GM06990 (cell line): ENCODE measurements at places on chromosomes 4 and X.

- no peak for DNase-seq
Measured at GRCh38 chr4:116389139-116389538, 696.2 kb downstream of the TRAM1L1 start.

DNA sequence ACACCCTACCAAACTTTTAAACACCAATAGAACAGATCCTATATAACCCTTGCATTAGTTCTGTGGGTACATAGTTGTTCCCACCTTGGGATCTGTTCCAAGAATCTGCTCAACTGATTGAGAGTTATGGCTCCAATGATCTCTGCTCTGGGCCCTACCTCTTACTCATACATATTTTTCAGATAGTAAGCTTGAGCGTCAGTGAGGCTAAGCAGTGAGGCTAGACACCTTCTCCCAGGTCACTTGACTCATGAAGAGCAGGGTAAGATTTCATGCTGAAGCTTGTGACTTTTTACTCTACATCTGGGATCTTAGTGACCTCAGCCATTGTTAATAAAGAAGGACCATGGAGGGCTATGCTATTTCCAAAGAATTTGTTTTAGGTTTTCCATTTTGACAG, 23.1 kb upstream of the TNIP3 start:
- no peak for DNase-seq

DNA sequence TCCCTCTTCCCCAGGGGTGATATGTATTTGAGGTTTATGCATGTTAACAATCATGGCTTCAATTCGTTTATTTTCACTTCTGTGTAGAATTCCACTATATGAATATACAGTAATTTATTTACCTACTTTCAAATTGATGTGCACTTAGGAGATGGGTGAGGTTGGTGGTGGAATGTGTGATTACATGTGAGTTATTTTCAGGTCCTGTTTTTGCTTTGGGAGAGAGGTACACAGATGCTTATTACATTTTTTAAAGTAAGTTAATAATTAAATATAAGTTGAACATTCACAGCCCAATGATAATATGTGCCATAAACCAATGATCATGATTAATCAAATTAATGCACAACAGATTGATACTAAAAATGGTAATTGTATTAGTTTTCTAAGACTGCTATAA, 79.5 kb downstream of the SPRY1 start:
- DNase-seq, result no peak

- DNase-seq, result no peak
Measured at GRCh38 chr4:101818362-101818761, 27.8 kb downstream of the BANK1 start.

DNA sequence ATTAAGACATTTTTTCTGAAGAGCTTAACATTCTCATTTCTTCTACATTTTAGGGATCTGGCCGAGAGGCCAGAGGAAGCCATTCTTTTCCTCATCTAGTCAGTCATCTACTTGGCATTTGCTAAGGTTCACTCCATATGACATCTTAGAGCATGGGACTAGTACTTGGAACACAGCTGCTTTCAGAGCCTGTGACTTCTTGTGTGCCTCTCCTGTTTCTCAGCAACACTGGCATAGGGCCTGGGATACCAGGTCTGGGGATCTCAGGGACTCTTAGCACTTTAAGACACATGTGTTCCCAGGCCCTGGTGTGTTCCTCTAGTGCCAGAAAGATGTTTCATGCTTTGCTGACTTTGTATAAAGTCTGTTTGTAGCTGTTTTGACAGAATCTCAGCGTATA, 7.3 kb downstream of the PLP1 start:
- DNase-seq, result no peak

DNA sequence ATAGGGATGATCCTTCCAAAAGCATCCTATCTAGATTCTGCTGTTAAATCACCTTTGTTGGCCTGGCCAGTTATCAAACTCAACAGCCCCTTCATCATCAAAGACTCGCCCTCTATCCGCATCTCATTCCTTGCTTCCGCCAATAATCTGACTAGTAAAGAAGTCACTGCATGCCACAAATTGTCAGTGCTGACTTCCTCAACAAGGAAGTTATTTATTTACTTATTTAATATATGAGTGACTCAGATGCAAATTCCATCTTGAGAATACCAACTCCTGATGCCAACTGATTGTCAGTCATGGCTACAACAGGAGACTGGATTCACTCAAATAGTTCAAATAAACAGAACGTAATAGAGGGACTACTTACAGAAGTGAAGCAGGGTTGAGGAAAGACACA, 283.8 kb downstream of the TRIML1 start:
- no peak for DNase-seq

GRCh38 chr4:67451464-67451863, 93.8 kb downstream of the CENPC start:
- DNase-seq, result no peak

DNA sequence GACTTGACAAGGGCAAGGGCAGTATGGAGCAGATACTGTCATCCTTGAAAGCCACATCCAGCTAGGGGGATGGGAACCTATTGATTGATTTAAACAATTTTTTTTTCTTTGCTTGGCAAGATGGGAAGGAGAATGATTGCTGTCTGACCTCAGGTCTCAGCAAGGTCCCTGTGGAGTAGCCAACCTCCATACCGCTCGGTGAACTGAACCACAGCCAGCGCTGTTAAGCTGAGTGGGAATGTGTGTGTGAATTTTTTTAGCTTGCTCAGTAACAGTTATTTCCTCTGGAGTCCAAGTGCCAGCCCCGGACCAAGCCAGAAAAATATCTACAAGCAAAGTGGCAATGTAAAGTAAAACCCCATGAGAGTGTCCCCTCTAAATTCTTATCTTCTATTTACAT, 25.9 kb downstream of the DCX start:
- DNase-seq, result no peak

DNA sequence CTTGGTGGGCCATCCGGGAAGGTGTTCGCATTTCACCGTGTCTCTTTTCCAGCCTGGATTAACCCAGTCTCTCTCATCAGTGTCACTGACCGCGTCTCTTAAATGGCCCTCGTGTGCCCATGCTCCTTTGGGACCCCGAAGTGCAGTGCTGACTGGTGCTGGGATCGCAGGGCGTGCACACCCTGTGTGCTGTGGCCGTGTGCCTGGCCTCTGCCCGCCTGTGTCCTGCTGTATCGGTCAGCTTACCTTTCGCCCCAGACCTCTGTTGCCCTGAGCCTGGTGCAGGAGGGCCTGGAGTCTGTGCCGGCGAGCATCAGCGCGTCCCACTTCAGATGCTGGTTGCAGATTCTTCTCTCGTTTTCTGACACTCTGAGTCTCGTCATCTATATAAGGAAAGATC, 68.3 kb upstream of the HGFAC start:
- no peak for DNase-seq

- no peak for DNase-seq
Measured at GRCh38 chr4:148447681-148448080, 5.5 kb upstream of the NR3C2 start.

DNA sequence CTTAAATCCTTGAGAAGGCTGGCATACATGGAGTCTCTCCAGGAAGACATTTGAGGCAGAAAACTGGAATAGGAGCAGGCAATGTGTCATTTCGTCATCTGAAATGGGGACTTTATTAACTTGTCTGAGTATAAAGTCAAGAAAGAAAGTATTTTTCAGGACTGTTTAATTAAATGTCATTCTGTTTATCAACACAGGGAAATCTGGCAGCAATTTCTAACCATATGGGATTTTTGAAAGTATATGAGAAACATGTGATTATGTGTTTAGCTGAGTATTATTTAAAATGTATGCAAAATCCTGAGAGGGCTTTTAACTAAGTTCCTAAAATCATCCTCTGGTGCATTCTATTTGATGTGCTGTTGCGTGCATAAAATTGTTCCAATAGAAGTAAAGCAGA, 3.9 kb upstream of the FAM9A start:
- no peak for DNase-seq

- DNase-seq, result no peak
Measured at GRCh38 chrX:50108264-50108663, 92.5 kb downstream of the AKAP4 start.

GRCh38 chrX:151177141-151178027, 1.0 kb downstream of the GPR50 start:
- DNase-seq, result no peak

- no peak for DNase-seq
Measured at GRCh38 chrX:47313056-47313455, 57.3 kb upstream of the ZNF157 start.

DNA sequence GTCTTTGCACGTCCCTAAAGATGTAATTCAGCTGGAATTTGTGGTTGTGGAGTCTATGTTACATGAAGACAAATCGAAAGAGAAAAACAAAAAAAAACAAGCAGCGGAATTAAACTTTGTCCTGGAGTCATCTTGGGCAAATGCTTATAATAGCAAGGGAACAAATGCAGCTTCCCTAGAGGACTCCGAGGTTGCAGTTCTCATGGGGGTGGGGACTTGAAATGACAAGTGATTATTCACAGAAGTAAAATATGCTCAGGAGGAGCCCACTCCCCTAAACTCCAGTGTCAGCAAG, 362.4 kb downstream of the ARHGAP24 start:
- DNase-seq, result no peak

- no peak for DNase-seq
Measured at GRCh38 chrX:109854096-109854495, 121.0 kb upstream of the ACSL4 start.

DNA sequence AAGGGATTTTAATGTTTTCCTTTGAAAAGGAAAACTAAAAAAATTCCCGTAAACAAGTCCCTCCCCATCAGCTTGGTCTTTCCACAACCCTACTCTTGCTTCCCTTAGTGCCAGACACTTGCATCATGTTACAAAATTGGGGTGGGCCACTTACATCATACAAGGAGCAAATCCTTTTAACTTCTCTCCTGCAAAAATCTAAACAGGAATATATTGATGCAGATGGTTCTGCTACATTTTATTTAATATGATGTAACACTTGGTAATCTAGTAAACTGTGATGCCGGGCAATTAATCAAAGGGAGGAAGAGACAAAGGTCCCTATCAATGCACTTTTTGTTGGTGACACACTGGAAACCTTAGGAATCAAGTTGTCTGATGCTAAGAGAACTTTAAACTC, 125.3 kb downstream of the UBE2K start:
- DNase-seq, result no peak

DNA sequence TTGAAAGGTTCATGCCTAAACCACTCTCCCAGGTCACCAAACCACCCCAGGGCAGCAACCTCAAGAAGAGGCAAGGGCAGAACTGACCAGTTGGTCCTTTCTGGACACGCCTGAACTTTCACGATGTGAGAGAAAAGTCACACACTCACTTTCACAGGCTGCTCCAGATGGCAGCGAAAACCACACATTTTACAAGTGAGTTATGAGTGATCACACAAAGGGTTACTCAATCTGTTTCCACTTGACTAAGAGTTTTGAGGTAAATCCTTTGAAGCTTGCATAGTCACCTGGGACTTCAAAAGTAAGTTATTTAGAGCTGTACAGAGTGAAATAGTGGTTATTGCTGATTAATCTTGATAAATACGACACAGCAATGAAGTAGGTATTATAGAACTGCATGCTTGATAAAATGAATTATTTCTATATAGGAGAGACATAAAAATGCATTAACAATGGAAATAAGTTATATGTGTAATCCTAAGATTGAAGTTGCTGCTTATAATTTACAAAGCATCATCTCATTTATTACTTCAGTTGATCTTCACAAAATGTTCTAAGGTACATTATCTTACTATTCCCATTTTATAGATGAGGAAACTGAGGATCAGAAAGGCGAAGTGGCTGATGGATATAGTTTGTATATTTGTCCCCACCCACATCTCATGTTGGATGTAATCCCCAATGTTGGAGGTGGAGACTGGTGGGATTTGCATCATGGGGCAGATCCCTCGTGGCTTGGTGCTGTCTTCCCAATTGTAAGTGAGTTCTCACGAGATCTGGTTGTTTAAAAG, 103.0 kb upstream of the KLF3 start:
- peak; percentile 57 for DNase-seq

DNA sequence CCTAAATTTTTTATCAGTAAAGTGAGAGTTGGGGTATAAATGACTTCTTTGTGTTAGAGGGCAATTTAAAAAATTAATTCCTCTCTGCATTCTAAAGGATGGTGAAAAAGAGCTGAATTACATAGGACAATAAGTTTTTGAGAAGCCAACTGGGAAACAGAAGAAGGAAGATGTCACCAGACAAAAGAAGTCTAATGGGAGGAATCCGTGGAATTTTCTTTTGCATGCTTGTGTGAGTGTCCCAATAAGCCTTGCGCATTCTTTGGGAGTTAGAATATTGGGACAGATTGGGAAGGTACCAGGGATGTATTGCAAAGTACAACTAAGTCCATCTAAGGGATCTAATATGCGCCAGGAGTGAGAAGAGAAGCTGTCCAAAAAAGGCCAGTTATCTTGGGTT, 35.1 kb upstream of the NR3C2 start:
- DNase-seq, result no peak

DNA sequence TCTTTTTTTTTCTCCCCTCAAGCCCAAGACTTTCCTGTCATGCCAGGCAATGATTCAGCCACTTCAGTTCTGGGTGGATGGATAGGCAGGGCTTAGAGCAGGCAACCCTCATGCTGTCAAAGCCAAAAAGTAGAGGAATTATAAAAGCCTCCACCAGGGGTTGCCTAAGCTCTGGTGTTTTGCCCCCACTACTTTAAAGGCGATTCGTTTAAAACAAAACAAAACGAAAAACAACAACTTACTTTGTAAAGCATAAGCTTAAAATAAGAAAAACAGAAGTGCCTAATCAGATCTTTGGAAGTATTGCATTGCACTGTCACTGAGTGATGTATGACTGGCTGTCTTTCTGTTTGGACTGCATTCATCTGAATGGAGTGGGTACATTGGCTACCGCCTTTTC, 5.3 kb upstream of the IDS start:
- DNase-seq, result no peak

- peak; percentile 58 for DNase-seq
Measured at GRCh38 chr4:144288011-144288903, 147.7 kb upstream of the GYPA start.

DNA sequence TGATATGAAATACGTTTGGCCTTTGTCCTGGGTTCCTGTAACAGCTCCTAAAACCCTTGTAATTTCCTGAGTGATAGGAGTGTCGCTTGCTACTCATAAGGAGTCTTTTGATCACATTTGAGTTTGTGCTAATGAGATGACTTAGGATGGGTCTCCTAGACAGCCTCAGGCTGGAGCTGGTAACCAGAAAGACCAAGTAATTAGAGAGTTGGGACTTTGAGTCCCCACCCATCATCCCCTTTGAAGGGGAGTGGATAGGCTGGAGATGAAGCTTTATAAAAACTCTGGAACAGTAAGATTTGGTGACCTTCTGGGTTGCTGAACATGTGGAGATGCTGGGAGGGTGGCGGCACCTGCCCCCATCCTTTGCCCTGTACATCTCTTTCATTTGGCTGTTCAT, 2.9 kb downstream of the SEC24B start:
- DNase-seq, result no peak

DNA sequence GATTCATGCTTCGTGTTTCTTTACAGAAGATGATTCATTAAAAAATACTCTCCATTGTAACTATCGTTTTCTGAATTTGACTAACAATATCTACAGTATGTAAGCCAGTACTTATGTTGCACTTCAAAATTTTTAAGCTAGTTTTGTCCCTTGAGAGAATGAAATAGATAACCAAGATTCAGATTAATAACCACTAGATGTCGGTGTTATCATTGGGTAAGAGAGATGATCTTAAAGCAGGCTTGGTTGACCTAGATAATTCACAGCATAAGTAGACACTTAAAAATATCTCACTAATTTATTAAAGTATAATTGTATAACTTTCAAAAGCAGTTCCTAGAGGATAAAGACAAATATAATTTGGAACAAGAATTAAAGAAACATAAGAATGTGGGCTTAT, 430.9 kb downstream of the C4orf33 start:
- no peak for DNase-seq

GRCh38 chr4:86107112-86107511, 252.7 kb downstream of the MAPK10 start:
- DNase-seq, result no peak
